Renal pelvis (tissue), 12 donors: ENCODE measurements at places on chromosomes 1 and 21.
A peak's percentile ranks its signal among the peaks of the same experiment; 100 is the strongest.

DNA sequence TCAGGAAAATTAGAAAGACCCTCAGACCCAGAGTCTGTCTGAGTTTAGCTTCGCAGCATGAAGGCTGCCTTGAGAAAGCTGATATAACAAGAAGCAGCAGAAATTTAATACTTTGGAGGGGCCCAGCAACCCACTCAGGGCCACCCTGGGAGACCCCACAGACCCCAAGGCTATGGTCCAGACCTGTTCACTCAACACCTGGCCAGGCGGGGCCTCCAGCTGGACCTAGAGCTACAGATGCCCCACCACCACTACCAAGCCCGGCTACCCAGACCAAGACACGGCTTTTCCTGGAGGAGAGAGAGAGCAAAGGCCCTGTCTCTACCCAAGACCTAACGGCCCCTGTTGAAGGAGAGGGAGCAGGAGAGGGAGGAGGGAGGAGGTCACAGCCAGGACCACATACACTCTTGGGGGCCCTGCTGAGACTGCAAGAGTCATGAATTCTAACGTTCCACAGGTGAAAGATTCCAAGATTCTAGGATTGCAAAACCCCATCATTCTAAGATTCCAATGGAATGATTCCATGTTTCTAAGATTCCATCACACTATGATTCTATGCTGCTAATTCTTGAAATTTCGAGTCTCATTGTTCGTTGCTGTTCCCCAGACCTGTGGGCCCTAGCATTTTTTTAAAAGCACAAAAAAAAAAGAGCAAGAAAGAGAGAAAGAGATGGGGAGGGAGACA is 53.2 kb downstream of the LACTBL1 start:
- DNase-seq = no peak

- no peak for DNase-seq
Observed at GRCh38 chr1:30737357-30738039, 14.1 kb upstream of the MATN1 start.

DNA sequence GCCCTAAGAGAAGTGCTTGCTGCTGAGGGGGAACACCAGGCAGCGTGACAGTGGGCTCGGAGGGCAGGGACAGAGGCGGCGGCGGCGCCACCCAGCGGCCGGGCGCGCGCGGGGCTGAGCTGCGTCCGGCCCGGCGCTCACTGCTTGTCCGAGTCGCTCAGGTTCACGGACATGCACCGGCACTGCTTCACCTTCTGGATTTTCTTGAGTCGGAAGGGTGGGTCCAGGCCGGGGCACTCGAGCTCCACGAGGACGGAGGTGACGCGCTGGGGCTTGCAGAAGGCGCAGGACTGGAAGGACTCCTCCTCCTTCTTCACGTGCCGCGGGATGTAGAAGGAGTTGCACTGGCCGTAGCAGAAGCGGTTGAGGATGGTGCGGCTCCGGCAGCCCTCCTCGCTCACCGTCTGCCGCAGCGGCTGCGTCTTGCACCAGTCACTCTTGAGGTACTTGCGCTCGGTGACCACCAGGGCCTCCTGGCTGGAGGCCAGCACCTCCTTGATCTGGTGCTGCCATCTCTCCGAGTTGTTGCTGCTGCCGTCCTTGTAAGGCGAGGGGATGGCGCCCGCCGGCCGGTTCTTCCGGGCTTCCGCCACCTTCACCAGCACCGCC is 119.0 kb downstream of the GREM2 start:
- DNase-seq = no peak

- DNase-seq = no peak
Observed at GRCh38 chr1:209172286-209172685, 411.2 kb upstream of the CAMK1G start.

GRCh38 chr1:191912517-191912916 is 245.7 kb upstream of the RGS18 start:
- no peak for DNase-seq

DNA sequence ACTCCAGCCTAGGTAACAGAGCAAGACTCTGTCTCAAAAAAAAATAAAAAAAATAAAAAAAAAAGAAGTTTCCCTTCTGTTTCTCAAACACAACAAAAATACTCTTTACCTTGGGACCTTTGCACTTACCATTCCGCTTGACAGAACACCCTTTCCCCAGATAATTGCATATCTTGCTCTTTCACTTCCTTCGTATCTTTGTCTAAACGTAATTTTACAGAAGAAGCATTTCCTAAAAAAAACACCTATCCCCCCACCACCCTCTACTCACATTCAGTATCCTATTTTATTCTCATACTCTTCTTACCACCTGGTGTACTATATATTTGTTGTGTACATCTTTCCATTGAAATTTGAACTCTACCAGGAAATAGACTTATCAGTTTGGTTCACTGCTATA is 32.7 kb downstream of the ASH1L start:
- no peak for DNase-seq

GRCh38 chr1:3914911-3915310 is 14.8 kb upstream of the C1orf174 start:
- DNase-seq = no peak

- DNase-seq = no peak
Observed at GRCh38 chr21:27298465-27298864, 331.6 kb upstream of the ADAMTS5 start.

DNA sequence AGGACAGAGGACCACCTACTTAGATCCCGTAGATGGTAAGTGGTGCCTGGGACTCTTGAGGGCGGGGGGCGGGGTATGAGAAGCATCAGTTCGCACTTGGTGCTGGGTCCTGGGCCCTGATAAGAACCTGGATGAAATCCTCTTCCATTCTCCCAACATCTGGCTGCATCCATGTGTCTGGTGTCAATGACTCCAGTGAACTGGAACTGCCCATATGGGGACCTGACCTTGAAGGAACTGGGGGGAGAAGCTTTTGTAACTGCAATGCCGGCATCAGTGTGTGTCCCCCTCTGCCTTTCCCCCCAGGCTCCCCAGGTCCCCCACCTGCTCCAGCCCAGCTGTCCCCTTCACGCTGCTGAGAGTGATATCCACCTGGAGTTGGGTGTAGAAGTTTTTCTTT is 49.7 kb upstream of the EPB41 start:
- no peak for DNase-seq

- no peak for DNase-seq
Observed at GRCh38 chr1:43814401-43814800, 107.1 kb downstream of the ST3GAL3 start.

DNA sequence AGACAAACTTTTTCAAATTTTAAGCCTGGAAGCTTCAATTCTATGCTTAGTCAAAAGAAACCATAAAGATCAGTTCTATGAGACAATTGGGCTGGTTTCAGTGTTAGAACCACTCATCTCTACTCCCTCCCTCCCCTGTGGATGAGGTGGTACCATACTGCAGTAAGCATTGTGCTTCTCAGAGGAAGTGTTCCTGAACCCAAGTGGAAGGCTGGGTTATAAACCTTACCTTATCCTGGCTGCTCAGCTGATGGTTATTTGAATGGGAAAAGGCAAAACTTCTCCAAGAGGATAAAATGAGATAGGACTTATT is 34.1 kb upstream of the RGL1 start:
- no peak for DNase-seq

DNA sequence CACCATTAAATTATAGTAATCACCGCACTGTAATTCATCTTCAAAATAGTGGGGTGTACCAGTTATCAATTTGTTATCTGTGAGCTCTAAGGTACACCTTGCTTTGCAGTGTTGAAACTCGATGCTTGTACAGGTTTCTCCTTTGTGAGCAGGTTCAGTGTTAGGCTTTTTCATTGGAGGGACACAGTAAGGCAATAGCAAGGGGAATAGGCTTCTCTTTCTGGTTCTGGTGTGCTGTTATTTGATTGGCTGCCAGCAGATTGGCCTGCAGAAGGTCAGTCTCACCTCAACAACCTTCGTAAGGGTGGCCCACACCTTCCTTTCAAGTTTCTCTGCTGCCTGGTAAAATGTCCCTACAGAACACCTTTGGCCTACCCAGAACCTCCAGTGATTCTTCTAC is 76.2 kb upstream of the B3GALT2 start:
- DNase-seq = no peak

DNA sequence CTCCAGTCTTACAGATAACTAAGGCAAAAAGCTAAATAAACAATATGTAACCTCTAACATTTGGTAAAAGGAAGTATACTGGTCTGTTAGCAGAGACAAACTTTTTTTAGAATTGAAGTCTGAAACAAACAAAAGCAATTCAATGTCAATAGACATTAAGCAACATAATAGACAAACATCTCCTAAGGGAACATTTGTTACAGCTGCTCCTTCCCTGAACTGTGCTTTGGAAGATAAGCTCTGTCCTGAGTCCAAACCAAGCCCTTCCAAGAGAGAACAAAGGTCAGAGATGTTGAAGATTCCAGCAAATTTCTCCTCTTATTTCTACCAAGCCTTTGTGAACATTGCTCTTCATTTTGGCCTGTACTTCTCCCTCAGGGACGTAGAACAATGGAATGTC is 25.3 kb downstream of the FMO2 start:
- no peak for DNase-seq

- DNase-seq = no peak
Observed at GRCh38 chr1:24906760-24907490, 23.2 kb downstream of the RUNX3 start.

GRCh38 chr1:30427545-30427944 is 295.8 kb downstream of the MATN1 start:
- DNase-seq = no peak

DNA sequence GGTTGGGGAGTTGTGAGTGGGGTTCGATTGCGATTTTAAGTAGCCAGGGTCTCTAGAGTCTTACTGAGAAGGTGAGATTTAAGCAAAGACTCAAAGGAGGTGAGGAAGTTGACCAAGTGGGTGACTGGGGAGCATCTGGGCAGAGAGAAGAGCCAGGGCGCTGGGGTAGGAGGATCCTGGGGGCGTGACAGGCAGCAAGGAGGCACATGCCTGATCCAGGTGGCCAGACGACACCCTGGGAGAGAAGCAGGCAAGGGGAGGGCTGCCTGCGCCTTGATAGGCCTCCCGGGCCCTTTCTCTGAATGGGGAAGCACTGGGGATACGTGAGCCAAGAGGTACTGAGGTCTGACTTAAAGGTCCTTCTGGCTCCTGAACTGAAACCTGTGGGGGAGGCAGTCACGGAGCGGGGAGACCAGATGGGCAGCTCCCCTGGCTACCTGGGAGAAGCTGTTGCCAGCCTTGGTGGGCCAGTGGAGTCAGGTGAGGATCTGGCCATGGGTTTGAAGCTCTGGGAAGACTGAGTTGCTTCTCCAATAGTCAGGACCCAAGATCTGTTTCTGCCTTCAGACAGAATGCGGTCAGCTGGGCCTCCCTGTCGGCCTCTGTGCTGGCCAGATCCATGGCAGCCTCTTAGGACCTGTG is 5.4 kb downstream of the ZBTB48 start:
- DNase-seq = no peak

DNA sequence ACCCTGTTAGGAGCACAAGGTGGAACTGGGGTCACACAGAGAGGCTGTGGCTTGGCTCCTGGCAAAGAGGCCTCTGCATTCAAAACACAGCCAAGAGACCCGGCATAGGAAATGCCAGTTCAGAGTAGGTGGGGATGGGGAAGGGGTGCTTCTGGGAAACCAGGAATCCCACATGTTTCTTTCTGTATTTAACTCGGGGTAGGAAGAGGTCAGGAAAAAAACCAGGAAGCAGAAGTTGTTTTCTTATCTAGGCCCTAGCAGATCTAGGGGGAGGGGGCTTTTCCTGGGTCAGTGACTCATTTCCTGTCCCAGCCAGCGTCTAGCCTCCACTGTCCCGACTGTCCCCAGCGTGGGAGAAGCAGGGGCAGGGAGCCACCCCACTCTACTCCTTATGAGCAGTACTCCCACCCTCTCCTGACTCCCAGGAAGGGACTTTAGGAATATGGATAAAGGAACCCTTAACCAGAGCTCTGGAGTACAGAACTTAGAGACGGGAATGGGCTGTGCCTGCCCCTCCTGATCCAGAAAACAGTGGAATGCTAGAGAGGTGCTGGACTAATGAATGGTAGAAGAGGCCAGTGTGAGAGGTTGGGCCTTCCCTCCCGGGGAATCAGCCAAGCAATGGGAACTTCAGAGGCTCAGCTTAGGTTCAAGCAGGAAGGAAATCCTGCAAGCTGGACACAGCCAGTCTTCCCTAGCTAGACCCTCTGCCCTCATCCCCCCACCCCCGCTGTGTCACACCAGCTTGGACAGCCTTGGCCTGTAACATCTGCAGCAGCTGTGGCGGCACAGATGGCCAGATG is 5.7 kb downstream of the FHL3 start:
- peak; percentile 73 for DNase-seq

DNA sequence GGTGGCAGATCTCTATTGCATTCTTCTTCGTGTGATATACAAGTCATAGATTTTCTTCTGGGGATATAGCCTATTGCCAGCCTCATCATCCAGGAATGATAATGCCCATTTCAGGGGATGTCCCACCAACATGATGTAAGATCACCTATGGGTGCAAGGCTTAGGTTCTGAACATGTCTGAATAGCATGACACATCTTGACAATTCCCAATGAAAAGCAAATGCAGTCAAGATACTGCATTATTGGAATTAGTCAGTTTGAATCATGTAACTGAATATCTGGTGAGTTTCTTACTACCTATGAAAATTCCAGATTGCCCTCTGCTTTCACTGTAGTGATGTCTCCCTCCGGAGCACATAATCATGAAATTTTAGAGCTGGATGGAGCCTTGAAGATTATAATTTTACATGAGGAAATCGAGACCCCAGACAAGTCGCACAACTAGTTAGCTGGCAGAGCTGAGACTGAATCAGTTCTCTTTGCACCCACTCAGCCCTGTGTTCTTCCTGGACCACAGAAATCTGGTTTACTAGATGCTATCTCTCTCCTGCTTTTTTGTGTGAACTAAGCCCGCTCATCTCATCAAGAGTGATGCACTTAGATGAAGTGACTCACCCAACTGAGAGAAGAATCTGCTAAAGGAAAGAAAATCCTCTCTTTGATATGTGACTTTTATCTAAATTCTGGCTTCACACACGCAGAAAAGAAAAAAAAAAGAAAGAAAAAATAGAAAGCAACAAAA is 65.0 kb downstream of the WDR64 start:
- no peak for DNase-seq

DNA sequence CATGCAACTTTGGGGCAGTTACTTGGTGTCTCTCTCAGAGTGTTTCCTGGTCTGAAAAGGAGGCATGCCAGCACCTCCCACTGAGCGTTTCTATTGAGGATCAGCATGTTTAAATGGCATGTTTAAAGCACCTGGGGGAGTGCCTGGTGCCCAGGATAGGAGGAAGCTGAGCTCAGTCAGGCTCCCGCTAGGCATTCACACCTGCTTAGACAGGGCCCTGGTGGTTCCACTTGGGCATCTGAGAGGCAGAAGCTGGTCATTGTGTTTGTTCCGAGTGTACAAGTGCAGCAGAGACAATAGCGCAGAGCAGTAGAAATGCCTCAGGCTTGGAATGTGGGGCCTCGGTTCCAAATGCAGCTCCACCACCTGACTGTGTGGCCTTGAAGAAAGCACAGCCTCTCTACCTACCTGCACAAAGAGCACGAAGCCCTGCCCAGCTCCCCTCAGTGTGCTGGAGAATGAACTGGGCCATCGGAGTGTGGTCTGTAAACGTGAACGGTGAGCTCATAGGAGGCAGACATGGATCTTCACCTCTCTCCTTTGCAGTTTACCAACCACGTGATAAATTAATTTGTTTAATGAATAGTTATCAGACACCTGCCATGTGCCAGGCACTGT is 20.3 kb upstream of the TMEM222 start:
- DNase-seq = no peak
